ENCODE measurements at places on chromosomes 1 and 21.

- no peak for DNase-seq
Observed at GRCh38 chr1:29648026-29648425, 411.7 kb downstream of the PTPRU start.

- no peak for DNase-seq
Observed at GRCh38 chr1:217703326-217703725, 72.2 kb downstream of the SPATA17 start.

DNA sequence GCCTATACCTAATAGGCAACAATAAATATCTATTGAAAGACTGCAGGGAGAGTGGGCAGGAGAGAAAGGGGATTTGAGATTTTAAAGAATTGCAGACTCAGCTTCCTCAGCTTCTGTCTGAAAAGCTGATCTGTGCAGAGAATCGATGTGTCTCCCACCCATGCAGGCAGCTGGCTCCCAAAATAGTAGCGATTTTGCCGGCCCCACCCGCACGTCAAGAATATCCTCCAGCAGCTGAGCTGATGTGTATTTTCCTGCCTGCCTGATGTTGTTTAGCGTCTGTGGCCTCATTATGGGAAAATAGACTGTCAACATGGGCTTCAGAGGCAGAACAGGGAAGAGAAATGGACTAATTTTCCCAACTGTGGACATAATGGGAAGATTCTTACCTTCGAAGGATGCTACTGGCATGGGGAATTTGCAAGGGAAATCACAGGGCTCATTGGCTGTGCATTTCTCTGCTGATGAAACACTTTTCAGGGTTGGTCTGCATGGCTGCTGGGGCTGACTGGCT lies 699.8 kb downstream of the PTPRU start:
- DNase-seq = no peak

DNA sequence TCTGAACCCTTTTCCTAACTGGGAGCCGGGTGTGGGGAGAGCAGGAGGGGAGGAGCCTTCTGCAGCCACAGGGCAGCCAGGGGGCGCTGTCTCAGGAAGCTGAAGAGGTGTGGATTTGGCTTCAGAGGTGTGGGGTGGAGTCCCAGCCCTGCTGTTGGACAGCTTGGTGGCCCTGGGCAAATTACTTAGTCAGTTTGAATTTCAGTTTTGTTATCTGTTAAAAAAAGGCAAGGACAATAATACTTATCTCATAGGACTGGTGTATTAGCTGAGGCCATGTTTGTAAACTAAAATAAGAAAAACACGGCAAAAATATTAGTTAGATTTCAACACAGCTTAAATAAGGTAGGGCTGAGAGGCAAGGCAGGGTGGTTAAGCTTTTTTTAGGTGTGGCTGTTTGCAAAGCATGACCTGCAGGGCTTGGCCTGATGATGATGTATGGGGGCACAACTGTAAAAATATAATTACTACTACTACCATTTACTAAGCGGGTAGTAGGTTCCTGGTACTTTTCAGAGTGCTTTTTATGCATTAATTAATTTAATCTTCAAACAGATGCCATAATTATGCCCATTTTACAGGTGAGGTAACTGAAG lies 111.8 kb downstream of the PLXNA2 start:
- peak; percentile 88 for DNase-seq

- peak; percentile 98 for DNase-seq
Observed at GRCh38 chr1:21251773-21252471, 38.3 kb downstream of the ECE1 start.

GRCh38 chr1:156245451-156246232 lies 2.2 kb downstream of the PAQR6 start:
- no peak for DNase-seq

GRCh38 chr1:70891051-70891843 lies 156.4 kb downstream of the PTGER3 start:
- peak; percentile 24 for DNase-seq

GRCh38 chr1:92017656-92018055 lies 12.1 kb upstream of the EPHX4 start:
- DNase-seq = no peak
